Liver (tissue), 10 donors: ENCODE measurements at places on chromosomes 3 and 15. TPM values are rescaled to one million over a fixed set of nuclear protein-coding genes. Genes with fewer than 3 reads are reported as not detected.

- H3K4me3 ChIP-seq, result no peak overlapping the region
- H3K36me3 ChIP-seq, result no peaks in the 10 kb centered on the region
- DNase-seq, result no peak
- no peaks in the 10 kb centered on the region for H3K27me3 ChIP-seq
Measured at GRCh38 chr3:27422617-27423016, 53.4 kb upstream of the NEK10 start.

- H3K4me3 ChIP-seq, result no peak overlapping the region
- H3K27me3 ChIP-seq, result no peaks in the 10 kb centered on the region
- peaks cover 18% of the 10 kb centered on the region for H3K36me3 ChIP-seq
- no peak overlapping the region for H3K27ac ChIP-seq
Measured at GRCh38 chr3:5221701-5222100, 34.2 kb downstream of the EDEM1 start.

DNA sequence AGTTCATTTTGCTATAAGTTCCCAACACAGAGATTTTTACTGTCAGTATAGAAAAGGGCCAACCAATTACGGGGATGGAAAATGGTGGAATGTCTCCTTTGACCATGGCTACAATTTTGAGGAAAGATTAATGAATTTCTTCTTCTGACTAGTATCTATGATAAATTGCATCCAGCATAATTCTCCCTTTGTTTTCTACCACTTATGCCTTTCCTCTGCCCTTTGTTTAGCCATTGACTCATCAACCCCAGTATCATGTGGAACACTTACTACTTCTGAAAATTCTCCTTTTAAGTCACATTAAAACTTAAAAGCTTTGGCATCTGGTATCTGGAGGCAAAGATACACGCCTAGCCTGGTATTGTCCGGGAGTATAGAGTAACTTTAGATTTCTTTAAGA is 92.9 kb upstream of the CADPS start:
- no peak for DNase-seq
- H3K4me1 ChIP-seq, result no peaks in the 10 kb centered on the region
- no peaks in the 10 kb centered on the region for H3K27me3 ChIP-seq
- no peaks in the 10 kb centered on the region for H3K36me3 ChIP-seq
- no peak overlapping the region for H3K4me3 ChIP-seq

DNA sequence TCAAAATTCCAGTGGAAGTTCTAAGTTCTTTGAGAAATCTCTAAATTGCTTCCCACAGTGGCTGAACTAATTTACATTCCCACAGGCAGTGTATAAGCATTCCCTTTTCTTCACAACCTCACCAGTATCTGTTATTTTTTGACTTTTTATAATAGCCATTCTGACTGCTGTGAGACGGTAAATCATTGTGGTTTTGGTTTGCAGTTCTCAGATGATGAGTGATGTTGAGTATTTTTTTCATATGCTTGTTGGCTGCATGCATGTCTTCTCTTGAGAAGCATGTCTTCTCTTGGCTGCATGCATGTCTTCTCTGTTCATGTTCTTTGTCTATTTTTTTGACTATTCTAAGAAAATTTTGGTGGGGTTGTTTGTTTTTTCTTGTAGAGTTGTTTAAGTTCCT is 499.6 kb upstream of the CCDC54 start:
- H3K27me3 ChIP-seq, result no peaks in the 10 kb centered on the region
- no peak for DNase-seq
- no peaks in the 10 kb centered on the region for H3K4me1 ChIP-seq
- no peaks in the 10 kb centered on the region for H3K36me3 ChIP-seq

- H3K4me1 ChIP-seq, result no peaks in the 10 kb centered on the region
- no peak for DNase-seq
- no peak overlapping the region for H3K27ac ChIP-seq
- no peaks in the 10 kb centered on the region for H3K27me3 ChIP-seq
- H3K4me3 ChIP-seq, result no peak overlapping the region
Measured at GRCh38 chr15:101176625-101177024, 75.2 kb downstream of the CHSY1 start.

- DNase-seq, result no peak
- no peak overlapping the region for H3K27ac ChIP-seq
- no peaks in the 10 kb centered on the region for H3K27me3 ChIP-seq
- H3K4me3 ChIP-seq, result no peak overlapping the region
- H3K36me3 ChIP-seq, result no peaks in the 10 kb centered on the region
- H3K4me1 ChIP-seq, result peaks cover 1% of the 10 kb centered on the region
Measured at GRCh38 chr3:42269647-42270046, 3.7 kb upstream of the CCK start.

GRCh38 chr3:135706758-135707375 is 258.7 kb upstream of the PPP2R3A start:
- no peak for DNase-seq
- H3K36me3 ChIP-seq, result no peaks in the 10 kb centered on the region
- H3K27ac ChIP-seq, result no peak overlapping the region
- no peak overlapping the region for H3K4me3 ChIP-seq
- H3K4me1 ChIP-seq, result no peaks in the 10 kb centered on the region

- no peak for DNase-seq
- H3K27me3 ChIP-seq, result no peaks in the 10 kb centered on the region
- H3K4me1 ChIP-seq, result no peaks in the 10 kb centered on the region
- H3K36me3 ChIP-seq, result no peaks in the 10 kb centered on the region
- H3K4me3 ChIP-seq, result no peak overlapping the region
- H3K27ac ChIP-seq, result no peak overlapping the region
Measured at GRCh38 chr3:169062501-169062900, 601.0 kb downstream of the MECOM start.

DNA sequence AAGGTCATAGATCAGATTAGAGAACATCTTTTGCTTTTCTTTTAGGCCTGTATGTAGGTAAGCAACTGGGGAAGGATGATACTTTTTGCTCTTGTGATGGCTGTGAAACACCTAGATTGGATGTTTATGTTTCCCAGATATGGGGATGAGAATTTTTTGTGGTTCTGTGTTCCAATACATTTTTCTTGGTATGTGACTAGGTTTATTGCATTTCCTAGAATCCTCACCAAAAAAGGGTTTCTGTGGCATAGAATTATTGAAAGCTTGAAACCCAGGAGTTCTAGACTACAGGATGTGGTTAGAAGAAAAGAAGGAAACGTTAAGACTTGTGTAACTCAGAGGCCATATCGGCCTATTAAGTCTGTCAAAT is 25.8 kb downstream of the OXNAD1 start:
- no peaks in the 10 kb centered on the region for H3K4me1 ChIP-seq
- H3K4me3 ChIP-seq, result no peak overlapping the region
- no peaks in the 10 kb centered on the region for H3K27me3 ChIP-seq
- peaks cover 12% of the 10 kb centered on the region for H3K36me3 ChIP-seq
- H3K27ac ChIP-seq, result no peak overlapping the region
- no peak for DNase-seq

DNA sequence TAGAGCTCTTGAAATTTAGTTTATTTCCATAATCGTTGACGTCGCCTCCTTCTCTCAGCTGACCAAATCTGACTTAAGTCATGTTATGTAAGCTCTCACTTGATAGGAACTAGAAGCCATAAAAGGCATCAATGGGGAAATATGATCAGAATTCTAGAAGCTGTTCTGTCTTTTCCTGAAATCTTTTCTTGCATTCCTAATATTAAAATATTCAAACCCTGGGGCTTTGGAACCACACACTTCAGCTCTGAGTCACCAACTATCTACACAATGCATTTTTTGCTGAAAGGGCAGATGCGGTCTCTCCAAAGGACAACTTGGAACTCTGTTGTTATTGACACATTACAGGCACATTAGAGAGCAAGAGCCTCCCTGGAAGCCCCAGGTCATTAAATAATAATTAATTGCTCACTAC is 91.3 kb downstream of the LARS2 start:
- no peaks in the 10 kb centered on the region for H3K27me3 ChIP-seq
- H3K27ac ChIP-seq, result no peak overlapping the region

- H3K36me3 ChIP-seq, result no peaks in the 10 kb centered on the region
- no peaks in the 10 kb centered on the region for H3K4me1 ChIP-seq
- H3K4me3 ChIP-seq, result no peak overlapping the region
- no peak for DNase-seq
- H3K27me3 ChIP-seq, result no peaks in the 10 kb centered on the region
Measured at GRCh38 chr3:72181251-72181650, 396.3 kb upstream of the PROK2 start.

- H3K4me3 ChIP-seq, result no peak overlapping the region
- H3K27ac ChIP-seq, result no peak overlapping the region
- no peaks in the 10 kb centered on the region for H3K36me3 ChIP-seq
- no peak for DNase-seq
Measured at GRCh38 chr3:1783995-1784394, 314.7 kb upstream of the CNTN4 start.

GRCh38 chr3:146280864-146281263 is 30.0 kb upstream of the PLSCR4 start:
- peaks cover 3% of the 10 kb centered on the region for H3K4me1 ChIP-seq
- H3K4me3 ChIP-seq, result no peak overlapping the region
- no peak overlapping the region for H3K27ac ChIP-seq
- no peaks in the 10 kb centered on the region for H3K27me3 ChIP-seq
- H3K36me3 ChIP-seq, result no peaks in the 10 kb centered on the region

The C2CD4A gene
- not detected for total RNA-seq

The RTP1 gene
- total RNA-seq, result not detected

The DNAH12 gene
- 0.05 TPM for total RNA-seq

The ALDH1A2 gene
- total RNA-seq, result 1.2 TPM

The TPM1 gene
- total RNA-seq, result 101 TPM

The MST1R gene
- total RNA-seq, result 0.23 TPM

The SCG3 gene
- 0.05 TPM for total RNA-seq

The DPPA2 gene
- not detected for total RNA-seq

The SIN3A gene
- 19.6 TPM for total RNA-seq

The CCR1 gene
- total RNA-seq, result 5.9 TPM

The PCOLCE2 gene
- total RNA-seq, result 17.2 TPM
